ENCODE measurements at places on chromosomes 2 and 18.
A peak's percentile ranks its signal among the peaks of the same experiment; 100 is the strongest.

DNA sequence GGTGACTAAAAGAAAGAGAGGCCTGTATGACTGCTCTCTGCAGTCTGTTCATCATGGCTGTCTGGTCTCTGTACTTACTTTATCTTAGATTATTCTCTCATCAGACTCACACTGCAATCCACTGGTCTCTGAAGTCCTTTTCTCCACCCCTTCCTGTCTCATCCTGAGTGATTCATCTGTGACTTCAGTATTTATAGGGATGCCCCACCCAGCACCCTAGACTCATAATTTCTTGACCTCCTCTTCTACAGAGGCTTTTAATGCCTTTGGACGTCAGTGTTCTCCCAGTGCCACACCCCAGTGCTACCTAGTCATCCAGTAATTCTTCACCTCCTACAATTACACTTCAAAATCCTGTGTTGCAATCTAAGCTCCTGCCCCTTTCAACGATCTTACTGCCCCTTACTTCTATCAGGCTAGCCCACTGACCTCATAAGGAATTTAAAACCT, 14.9 kb upstream of the ITPRID2 start:
- no peak for DNase-seq

- DNase-seq: no peak
These were observed at the start of gene PRLH for GRCh38 chr2:237566401-237567235. PRLH (plus strand) TSS chr2:237566574; CDS start chr2:237566574, 0 bp downstream.

GRCh38 chr2:10283106-10284062, 19.3 kb upstream of the HPCAL1 start:
- DNase-seq: peak; percentile 91

DNA sequence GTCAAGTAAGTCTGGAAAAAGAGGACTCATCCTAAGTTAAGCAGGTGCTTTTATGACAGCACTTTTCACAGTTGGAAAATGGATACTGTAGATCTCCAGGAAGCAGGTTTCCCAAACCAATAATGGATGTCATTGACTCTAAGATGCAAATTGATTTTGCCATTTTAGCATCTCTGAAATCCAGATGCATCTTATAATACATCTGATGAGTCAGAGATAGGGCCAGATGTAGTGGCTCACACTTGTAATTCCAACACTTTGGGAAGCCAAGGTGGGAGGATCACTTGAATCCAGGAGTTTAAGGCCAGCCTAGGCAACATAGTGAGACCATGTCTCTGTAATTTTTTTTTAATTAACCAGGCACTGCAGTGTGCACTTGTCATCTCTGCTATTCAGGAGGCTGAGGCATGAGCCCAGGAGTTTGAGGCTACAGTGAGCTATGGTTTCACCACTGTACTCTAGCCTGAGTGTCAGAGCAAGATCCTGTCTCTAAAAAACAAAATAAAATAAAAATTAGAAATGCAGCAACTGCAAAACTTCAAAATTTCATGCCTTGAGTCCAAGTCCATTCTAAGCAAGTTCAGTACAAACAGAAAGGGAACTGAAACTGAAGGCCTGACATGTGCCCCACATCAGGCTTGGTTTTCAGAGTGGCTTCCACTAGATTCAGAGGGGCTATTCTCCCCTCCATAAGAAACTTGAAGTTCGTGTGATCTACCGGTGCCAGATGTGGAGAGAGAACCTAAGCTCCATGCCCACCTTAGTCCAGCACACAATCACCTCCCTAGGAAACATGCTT, 267.8 kb upstream of the NCKAP5 start:
- no peak for DNase-seq

DNA sequence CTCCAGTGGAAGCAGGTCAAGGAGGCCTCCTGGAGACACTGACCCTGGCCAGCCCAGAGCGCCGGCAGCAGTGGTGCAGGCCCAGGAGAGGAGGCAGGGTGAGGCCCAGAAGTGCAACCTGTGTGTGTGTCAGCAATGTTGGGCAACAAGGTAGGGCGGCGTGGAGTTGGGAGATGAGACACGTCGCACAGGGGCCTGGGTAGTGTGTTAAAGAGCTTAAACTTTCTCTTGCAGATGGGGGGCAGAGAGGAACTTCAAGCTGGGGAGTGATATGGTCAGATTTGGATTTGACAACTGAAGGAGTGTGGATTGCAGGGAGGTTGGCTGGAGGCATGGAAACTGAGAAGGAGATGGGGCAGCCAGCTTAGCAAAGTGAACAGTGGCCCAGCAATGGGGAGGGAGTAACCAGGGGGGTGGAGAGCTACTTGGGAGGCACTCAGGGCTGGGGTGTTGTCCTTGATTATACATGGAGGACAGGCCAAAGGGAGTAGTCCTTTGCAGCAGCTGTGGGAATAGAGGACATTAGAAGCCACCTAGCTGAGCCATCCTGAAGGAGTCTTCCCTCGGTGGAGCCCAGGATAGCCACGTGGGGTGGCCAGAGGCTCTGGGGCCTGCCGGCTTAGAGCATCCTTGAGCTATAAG, 278.6 kb upstream of the HS6ST1 start:
- DNase-seq: peak; percentile 25

Data from islet precursor cell (in vitro differentiated cells).